T-helper 2 cell treated with Interferon-gamma antibody and Interleukin-4, amounts not matched to agents 100 ng/mL and 5 ng/mL, for 36 hours (primary cell): ENCODE measurements at places on chromosomes 4 and X. TPM values are rescaled to one million over a fixed set of nuclear protein-coding genes. Genes with fewer than 3 reads are reported as not detected.

SH3BP2 gene
- total RNA-seq, result 73.7 and 76.0 TPM in 2 replicates

SEPSECS gene
- total RNA-seq, result 10.1 and 12.0 TPM in 2 replicates

RASGEF1B gene
- 0.57 and 1.1 TPM in 2 replicates for total RNA-seq

TMSB15A gene
- total RNA-seq, result 0.39 and 0.50 TPM in 2 replicates

COL4A6 gene
- not detected in 2 replicates for total RNA-seq

SHROOM4 gene
- total RNA-seq, result not detected in 2 replicates

TMPRSS11F gene
- total RNA-seq, result not detected in 2 replicates

SMIM43 gene
- not detected in 2 replicates for total RNA-seq

CLNK gene
- total RNA-seq, result 0.09 TPM in 1 of 2 replicates, not detected in the other

PRR32 gene
- not detected in 2 replicates for total RNA-seq

UGT2B17 gene
- not detected in 2 replicates for total RNA-seq

GC gene
- not detected in 2 replicates for total RNA-seq

RAB40AL gene
- 0.45 TPM in 1 of 2 replicates, not detected in the other for total RNA-seq

ARMCX2 gene
- total RNA-seq, result 1.9 and 3.1 TPM in 2 replicates

HSFX4 gene
- total RNA-seq, result 0.20 TPM in 1 of 2 replicates, not detected in the other

FGF2 gene
- total RNA-seq, result 0.30 and 0.59 TPM in 2 replicates

SMR3B gene
- total RNA-seq, result not detected in 2 replicates

HSD17B13 gene
- total RNA-seq, result 0.25 and 0.41 TPM in 2 replicates

FGD1 gene
- not detected in 2 replicates for total RNA-seq

LIMCH1 gene
- not detected in 2 replicates for total RNA-seq

RP2 gene
- total RNA-seq, result 9.5 and 10.2 TPM in 2 replicates

IGSF1 gene
- total RNA-seq, result not detected in 2 replicates

TKTL1 gene
- total RNA-seq, result 0.98 and 1.0 TPM in 2 replicates

IL9R gene
- 219 and 225 TPM in 2 replicates for total RNA-seq

SMAD1 gene
- 3.7 and 4.7 TPM in 2 replicates for total RNA-seq

LRCH2 gene
- total RNA-seq, result not detected in 2 replicates

MTMR8 gene
- 4.4 and 4.9 TPM in 2 replicates for total RNA-seq

COL25A1 gene
- total RNA-seq, result not detected in 2 replicates

PGRMC2 gene
- 35.7 and 36.9 TPM in 2 replicates for total RNA-seq

SPON2 gene
- total RNA-seq, result 25.9 and 32.4 TPM in 2 replicates

LEF1 gene
- 173 and 175 TPM in 2 replicates for total RNA-seq

SPARCL1 gene
- total RNA-seq, result not detected in 2 replicates

FOXP3 gene
- total RNA-seq, result 13.8 and 14.8 TPM in 2 replicates
